ENCODE measurements at places on chromosomes 16 and 17.

GRCh38 chr16:15743657-15744056 lies 93.6 kb downstream of the NDE1 start:
- DNase-seq: no peak

- DNase-seq: no peak
Observed at GRCh38 chr16:89795676-89796075, 20.8 kb downstream of the FANCA start.

DNA sequence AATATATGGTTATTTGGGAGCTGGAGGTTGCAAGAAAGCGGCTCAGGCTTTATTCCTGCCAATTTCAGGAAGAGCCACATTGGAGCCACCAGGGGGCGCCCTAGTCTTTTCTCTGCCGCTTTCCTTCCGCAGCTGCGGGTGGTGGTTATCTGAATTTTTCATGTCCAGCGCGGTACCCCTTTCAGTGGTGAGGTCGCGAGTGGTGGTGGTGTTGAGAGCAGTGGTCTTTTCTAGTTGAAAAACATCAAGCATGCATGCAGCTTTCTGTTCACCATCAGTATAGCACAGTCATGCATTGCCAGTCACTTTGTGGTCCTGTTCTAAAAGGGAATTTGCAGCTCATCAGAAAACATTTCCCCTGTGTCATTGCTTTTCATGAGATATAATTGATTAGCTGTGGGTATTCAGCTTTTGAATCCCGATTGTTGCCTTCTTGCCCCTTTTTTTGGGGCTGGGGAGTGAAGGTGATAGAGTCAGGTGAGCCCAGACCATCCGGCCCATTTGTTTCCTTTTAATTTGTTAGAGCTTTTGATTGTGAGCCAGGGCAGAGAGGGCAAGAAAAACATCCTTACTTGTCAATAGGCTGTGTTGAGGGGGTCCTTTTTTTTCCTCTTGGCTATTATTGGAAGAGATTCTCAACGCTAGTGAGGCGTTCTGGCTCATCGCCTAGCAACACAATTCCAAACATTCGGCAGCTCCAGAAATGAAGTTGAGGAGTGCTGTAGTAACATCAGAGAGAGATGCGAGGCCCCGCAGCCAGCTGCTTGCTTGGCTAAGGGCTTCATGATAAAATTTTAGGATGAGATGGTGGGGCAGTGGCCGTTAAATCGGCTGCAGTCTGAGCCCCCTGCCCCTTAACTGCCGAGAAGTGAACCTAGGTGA lies 119.0 kb downstream of the SNX29 start:
- DNase-seq: peak; percentile 64

GRCh38 chr16:85610446-85611193 lies 2.5 kb upstream of the GSE1 start:
- DNase-seq: peak; percentile 94

GRCh38 chr17:40035162-40035559 lies 19.0 kb downstream of the MED24 start:
- DNase-seq: peak; percentile 79

DNA sequence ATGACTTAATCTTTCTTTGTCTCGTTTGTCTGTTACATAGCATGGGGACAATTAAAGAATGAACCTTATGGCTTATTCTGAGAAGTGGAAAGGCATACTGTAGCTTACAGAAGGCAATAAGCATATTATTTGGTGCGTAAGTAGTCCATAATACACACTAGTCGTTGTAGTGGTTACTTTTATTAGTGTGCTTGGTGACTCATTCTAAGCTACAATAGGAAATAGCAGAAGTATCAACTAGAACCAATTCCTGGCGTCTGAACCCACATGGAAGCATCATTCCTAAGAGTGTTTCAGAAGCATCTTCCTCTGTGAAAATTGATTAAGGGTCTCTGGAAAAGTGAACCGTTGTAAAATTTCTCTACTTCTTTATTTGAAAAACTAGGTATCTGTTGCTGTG lies 777.8 kb upstream of the EEF2KMT start:
- DNase-seq: no peak

DNA sequence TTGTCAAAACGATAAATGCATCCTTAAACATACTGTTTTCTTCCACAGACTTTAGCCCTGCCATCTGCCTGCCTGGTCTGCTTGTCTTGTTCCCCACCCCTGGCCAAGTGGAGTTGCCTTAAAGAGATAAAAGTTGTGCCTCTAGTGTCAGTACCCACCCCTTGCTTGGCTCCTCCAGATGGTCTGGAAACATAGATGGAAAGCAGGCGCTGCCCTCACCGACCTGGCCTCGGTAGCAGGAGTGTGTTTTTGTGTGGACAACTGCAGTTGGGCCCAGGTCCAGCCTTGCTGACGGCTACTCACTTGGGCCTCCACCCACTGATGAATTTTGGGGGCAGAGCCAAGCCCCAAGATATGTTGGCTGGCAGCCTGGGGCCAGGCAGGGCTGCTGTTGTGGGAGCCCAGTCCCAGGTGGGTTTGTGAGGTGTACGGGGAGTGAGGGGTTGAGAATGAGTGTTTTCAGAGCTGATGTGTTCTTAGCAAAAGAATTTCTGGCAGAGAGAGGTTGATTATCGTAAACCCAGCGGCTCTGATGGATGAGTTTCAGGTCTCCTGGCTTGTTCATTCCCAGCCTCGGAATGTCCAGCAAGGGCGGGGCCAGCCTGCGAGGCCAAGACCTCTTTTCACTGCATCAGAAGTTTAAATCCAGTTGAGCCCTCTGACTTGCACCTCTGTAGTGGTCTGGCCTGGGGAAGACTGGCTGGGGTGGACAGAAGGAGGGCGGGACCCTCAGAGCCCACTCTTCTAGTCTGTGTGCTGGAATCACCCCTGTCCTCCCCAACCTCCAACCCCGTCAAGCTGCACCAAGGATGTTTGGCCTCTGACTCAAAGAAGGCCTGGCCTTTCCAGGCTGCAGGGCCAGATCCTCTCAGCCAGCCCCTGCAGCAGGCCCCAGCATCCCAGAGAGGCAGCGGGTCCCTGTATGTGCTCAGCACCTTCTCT lies 179.7 kb downstream of the RAB11FIP4 start:
- DNase-seq: no peak

DNA sequence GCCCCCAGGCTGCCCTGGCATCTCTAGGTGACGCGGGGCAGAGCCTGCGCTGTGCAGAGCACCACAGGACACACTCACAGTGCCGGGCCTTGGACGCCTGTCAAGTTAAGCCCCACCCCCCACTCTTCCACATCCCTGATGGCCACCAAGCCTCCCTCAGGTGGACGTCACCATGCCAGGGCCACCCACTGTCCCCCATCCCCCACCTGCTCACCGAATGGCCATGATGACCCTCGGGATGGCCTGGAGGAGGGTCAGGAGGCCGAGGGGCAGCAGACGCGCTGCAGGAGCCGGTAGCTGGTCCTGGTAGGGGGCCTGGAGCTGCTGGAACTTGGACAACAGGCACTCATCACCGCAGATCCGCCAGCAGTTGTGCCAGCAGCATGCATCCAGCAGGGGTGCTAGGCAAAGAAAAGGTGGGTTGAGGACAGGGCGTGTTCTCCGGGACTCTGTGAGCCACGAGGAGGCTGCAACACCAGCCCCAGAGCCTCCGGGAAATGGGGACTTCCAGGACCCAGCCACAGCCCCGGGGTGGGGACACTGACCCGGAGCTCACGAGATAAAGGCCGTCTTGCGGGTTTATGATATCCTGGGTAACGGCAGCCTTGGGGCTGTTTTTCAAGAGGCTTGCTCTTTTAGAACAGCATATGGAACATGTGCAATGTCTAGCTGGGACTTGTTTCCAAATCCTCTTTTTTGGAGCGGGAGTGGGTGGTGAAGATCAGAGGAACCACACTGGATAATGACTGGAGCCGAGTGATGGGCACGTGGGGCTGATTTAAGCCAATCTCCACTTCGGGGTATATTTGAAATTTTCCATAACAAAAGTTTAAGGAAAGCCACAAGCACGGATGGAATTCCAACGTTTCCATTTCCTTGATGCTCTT lies 11.4 kb downstream of the C16orf95 start:
- DNase-seq: peak; percentile 59

- DNase-seq: no peak
Observed at GRCh38 chr16:86850670-86851069, 272.3 kb downstream of the FOXL1 start.

DNA sequence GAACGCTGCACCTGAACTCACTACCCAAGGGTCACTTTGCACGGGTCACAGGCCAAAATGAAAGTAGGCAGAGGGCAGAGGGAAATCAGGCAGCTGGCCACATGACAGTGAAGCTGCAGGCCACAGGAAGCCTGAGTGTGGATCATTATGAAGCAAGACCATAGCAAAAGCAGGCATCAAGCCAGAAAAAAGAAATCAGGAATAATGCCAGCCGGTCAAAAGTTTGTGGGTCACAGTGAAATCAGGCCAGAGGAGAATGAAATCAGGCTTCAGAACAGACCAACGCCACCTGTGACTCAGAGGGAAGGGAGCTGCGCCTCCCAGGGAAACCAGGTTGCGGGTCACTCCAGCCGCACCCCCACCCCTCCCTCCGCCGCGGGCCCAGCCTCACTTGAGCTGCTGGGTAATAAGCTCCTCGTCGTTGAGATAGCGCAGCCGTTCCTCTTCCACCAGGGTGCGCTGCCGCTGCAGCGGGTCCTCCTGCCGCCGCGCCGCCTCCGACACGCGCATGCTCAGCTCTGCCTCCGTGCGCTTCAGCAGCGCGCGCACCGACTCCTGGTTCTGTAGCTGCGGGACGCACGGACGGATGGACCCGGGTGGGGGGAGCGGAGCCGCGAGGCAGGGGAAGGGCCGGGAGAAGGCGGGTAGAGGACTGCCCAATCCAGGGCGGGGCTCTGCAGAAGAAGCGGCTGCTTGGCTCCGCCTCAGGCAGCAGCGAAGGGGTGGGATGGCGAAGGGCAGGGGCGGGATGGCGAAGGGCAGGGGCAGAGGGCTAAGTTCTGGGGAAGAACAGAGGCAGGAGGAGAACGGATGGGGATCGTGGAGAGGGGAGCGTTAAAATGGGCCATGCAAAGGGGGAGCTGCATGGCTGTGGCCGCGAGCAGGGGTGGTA lies 47.7 kb downstream of the SRCIN1 start:
- DNase-seq: peak; percentile 96

DNA sequence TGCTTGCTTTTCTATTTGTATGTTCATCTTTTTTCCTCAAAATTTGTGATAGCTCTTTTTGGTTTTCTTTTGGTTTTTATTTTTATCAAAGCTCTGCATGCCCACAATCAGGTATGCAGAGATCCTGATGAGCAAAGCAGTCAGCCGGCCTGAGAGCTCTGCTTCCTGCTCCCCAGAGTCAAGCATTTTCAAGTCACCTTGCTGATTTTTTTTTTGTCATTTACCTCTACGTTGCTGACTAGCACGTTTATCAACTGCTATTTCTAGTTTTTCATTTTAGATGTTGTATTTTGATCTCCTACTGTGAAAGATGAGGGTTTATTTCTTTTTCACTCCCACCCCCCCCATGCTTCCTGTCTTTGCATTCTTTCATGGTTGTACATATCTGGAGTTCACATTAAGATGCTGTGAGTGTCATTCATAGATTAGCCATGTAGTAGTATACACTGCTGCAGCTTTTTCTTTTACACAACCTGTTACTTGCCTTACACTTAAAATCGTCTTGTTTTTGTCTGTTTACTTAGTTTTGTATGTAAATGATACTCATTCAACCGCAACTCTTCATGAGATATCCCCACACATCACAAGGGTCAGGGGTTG lies 196.2 kb downstream of the LGALS9B start:
- DNase-seq: no peak

GRCh38 chr17:58520843-58521430 lies 6.5 kb upstream of the MTMR4 start:
- peak; percentile 78 for DNase-seq

DNA sequence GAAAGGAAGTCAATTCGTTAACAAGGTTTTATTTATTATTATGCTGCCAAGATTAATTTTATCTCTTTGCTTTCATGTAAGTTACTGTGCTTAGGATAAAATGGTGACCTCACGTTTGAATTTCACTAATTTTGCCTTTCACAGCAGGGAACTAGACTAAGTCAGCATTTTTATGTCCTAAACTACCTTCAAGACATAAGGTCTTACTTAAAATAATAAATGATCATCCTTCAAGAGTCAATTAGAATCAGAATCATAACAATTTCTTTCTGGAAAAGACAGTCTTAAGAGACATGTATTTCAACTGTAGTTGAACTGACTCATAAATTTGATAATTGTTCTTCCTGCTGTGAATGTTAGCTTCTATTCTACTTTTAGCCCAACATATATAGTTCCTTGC lies 893.8 kb downstream of the KCNJ2 start:
- DNase-seq: no peak

GRCh38 chr17:41507315-41507880 lies 2.0 kb upstream of the KRT13 start:
- DNase-seq: no peak

DNA sequence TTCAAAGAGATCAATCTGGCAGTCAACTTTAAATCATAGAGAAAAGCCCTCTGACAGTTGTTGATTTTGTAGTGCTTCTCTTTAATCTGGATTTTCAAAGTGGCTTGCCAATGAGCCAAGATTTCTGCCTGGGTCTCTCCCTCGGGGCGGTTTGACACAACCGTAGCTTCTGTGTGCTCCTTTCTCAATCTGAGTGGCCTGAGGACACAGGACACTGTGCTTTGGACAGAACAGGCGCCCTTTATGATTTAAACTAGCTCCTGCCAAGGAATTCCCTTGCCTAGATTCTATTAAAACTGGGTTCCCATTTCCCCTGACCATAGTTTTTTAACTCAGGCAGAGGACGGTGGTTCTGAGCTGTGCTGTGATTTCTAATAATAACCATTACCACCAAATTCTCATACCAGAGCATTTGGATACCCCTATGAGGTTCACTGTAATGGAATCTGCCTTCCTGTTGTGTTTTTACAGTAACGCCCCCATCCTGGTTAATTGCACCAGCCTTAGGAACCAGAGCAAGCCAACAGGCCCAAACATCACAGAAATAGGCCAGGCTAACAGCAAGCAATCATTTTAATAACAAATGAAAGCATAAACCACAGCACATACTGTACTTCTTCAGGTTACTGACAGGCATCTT lies 4.0 kb downstream of the ZFHX3 start:
- DNase-seq: no peak

DNA sequence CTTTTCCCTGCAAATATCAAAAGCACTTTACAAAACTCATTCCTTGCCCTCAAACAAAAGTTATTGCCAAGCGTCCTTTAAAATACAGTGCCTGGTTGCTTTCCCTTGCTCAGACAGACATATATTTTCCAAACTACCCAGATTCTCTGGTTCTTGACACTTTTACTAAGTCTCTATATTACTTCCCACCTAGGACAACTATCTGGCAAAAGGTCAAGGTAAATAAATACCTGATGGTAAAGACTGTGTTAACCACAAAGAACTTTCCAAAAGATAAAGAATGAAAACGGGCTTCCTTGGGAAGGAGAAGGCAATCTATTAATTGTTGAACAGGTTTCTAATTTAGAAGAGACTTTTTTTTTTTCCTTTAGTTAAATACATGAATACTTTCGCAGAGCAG lies 1.9 kb downstream of the HS3ST3A1 start:
- DNase-seq: no peak

DNA sequence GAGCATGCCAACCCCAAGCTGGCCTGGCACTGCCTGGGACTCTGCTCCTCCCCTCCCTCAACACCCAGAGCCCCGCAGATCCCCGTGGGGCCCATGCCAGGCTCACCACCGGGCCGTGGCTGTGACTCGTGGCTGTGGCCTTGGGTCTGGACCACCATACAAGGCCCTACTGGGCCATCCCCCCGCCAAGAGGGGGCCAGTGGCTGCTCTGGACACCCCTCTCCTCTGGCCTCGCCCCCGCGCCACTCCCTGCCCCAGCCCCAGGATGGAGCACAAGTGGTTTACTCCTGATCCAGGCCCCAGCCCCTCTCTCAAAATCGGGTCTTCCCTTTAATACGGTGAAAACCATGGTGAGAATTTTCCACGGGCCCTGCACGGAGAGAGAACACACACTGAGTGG lies 3.0 kb downstream of the PABPN1L start:
- no peak for DNase-seq

GRCh38 chr16:60299241-60299776 lies 1565.2 kb upstream of the GOT2 start:
- no peak for DNase-seq

- no peak for DNase-seq
Observed at GRCh38 chr16:66277311-66278070, 89.0 kb upstream of the CDH5 start.

All from HuH-7 (cell line).